ENCODE measurements at places on chromosomes 6 and 20. TPM values are rescaled to one million over a fixed set of nuclear protein-coding genes. Genes with fewer than 3 reads are reported as not detected.

- H3K27me3 ChIP-seq = no peaks in the 10 kb centered on the region
- H3K27ac ChIP-seq = no peak overlapping the region
- no peak overlapping the region for H3K4me3 ChIP-seq
- H3K36me3 ChIP-seq = no peaks in the 10 kb centered on the region
- no peaks in the 10 kb centered on the region for H3K4me1 ChIP-seq
- no peak for DNase-seq
Measured at GRCh38 chr6:142294679-142295078, 7.1 kb upstream of the ADGRG6 start.

Gene SERPINB6
- 163 TPM for total RNA-seq

GRCh38 chr20:35618263-35619131 is 2.9 kb downstream of the SPAG4 start:
- peak overlapping the region; percentile 42 for H3K4me3 ChIP-seq
- peaks cover 11% of the 10 kb centered on the region for H3K36me3 ChIP-seq
- no peaks in the 10 kb centered on the region for H3K27me3 ChIP-seq

- H3K36me3 ChIP-seq = peaks cover 21% of the 10 kb centered on the region
- DNase-seq = peak; percentile 94
- no peaks in the 10 kb centered on the region for H3K27me3 ChIP-seq
- H3K27ac ChIP-seq = peak within 1 kb of the TSS; percentile 99
- H3K4me1 ChIP-seq = peaks cover 27% of the 10 kb centered on the region
Measured at GRCh38 chr20:23637282-23638221, at the start of gene CST3. Gene CST3 (minus strand): TSS chr20:23637955. CDS start chr20:23637862, 93 bp downstream.

Gene LY6G6D
- not detected for total RNA-seq

DNA sequence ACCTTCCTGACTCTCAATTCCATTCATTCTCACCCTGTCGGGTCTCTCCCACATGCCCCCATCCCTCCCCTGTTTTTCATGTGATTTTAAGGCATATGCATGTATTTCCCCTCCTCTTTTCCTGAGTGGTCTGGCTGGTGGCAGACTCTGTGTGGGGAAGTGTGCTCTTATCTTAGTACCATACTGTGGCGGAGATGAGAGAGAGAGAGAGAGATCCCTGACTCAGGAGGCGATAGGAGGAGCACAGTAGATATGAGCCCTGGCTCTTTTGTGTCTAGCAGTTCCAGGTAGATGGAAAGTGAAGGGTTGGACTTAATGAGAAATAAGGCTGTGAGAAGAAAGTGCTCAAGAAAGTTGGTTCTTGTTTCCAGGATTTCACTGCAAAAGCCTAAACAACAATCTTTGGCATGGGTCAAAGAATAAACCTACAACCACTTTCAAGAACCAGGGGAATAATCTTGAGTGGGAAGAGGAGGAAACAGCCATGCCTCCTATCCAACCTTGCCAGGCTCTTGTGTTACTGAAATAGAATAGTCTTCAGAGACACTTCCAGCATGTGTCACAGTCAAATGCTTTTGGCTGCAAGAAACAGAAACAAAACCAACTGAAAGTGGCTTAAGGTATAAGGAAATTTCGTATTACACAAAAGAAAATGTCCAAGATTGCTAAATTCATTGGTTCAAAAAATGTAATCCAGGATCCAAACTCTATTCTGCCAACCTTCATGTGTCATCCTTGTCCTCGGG is 123.8 kb upstream of the MYLIP start:
- no peak overlapping the region for H3K4me3 ChIP-seq
- H3K27ac ChIP-seq = no peak overlapping the region
- no peaks in the 10 kb centered on the region for H3K36me3 ChIP-seq
- DNase-seq = no peak
- H3K27me3 ChIP-seq = no peaks in the 10 kb centered on the region
- no peaks in the 10 kb centered on the region for H3K4me1 ChIP-seq

DNA sequence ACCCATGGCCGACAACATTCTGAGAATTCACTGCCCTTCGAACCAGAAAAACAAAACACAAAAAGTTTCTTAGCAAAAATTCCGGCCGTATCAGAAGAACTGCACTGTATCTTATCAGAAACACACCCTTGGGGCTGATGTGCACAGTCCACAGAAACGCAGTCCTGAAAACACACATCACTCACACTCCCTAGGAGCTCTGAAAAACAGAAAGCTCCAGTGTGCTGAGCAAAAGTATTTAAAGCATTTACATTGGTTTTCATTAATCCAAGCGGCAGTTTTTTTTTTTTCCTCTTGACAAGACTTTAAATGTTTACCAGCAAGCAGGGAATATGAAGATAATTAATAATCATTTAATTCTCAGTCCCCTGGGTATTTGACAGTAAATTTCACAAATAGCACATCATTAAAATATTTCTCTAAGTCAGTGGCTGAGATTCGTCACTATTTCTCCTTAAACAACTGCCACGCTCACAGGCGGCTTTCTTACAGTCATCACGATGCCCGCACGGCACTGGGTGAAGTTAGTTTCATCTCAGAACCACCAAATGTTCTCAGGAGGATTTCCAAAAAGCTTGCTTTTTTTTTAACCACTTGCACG is 13.3 kb downstream of the NFATC2 start:
- no peaks in the 10 kb centered on the region for H3K27me3 ChIP-seq
- no peaks in the 10 kb centered on the region for H3K36me3 ChIP-seq
- no peak overlapping the region for H3K4me3 ChIP-seq
- no peak for DNase-seq

DNA sequence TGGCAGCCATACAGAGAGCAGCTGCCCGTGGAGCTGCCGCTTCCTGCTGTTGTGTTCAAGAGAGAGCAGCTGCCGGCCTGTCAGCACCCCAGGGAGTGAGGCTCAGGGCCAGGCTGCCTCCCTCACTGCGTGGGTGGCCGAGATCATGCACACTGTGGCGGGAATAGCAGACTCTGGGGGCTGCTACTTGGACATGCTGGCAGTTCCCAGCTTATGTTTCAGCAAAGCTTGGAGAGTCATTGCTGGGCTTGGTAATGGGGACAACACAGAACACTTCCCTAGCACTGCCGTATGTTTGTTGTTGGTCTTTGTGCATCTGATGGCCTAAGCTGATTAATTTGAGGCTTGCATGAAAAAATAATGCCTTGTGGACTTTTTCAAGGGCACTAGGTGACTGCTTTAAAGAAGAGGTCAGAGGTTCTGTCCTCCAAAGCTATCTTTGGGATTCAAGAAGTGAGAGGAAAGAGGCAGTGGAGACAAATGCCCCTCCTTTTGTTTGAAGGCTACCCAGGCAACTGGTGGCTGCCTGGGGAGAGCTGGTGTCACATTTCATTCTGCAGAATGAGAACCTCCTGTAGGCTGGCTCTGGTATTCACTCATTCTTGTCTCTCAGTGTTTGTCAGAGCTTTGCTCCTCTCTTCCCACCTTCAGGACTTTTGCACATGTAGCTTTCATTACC is 18.8 kb downstream of the MRAP2 start:
- H3K4me1 ChIP-seq = peaks cover 13% of the 10 kb centered on the region
- H3K4me3 ChIP-seq = no peak overlapping the region
- H3K27ac ChIP-seq = no peak overlapping the region
- H3K36me3 ChIP-seq = no peaks in the 10 kb centered on the region

- H3K4me1 ChIP-seq = no peaks in the 10 kb centered on the region
- no peak for DNase-seq
Measured at GRCh38 chr20:24166123-24166381, 177.5 kb upstream of the GGTLC1 start.

DNA sequence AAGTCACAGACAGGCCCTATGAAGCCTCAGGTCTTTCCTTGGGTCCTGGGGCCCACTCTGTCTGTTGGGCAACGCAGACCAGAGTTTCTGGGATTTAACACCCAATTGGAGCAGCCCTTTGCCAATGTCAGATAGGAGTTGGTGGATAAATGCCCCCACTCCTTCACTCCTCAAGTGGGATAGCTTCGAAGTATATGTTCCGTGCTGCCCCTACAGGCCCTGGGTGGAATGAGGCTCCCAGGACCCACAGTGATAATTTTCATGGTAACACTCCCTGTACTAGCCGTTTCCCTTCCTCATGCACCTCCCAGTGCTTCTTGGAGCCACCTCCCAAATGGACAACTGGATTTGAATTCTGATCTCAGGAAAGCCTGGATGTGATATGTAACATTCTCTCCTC is 145.4 kb downstream of the FOXA2 start:
- H3K27me3 ChIP-seq = no peaks in the 10 kb centered on the region
- no peak overlapping the region for H3K4me3 ChIP-seq
- no peaks in the 10 kb centered on the region for H3K36me3 ChIP-seq
- DNase-seq = no peak
- H3K4me1 ChIP-seq = no peaks in the 10 kb centered on the region

- no peaks in the 10 kb centered on the region for H3K36me3 ChIP-seq
- no peak overlapping the region for H3K27ac ChIP-seq
- DNase-seq = no peak
- no peaks in the 10 kb centered on the region for H3K27me3 ChIP-seq
Measured at GRCh38 chr6:93235775-93236174, 183.6 kb downstream of the EPHA7 start.
